KBM-7 (cell line): ENCODE measurements at places on chromosomes 16 and 17.

GRCh38 chr16:30876867-30877266 is 17.0 kb downstream of the BCL7C start:
- no peak for DNase-seq

DNA sequence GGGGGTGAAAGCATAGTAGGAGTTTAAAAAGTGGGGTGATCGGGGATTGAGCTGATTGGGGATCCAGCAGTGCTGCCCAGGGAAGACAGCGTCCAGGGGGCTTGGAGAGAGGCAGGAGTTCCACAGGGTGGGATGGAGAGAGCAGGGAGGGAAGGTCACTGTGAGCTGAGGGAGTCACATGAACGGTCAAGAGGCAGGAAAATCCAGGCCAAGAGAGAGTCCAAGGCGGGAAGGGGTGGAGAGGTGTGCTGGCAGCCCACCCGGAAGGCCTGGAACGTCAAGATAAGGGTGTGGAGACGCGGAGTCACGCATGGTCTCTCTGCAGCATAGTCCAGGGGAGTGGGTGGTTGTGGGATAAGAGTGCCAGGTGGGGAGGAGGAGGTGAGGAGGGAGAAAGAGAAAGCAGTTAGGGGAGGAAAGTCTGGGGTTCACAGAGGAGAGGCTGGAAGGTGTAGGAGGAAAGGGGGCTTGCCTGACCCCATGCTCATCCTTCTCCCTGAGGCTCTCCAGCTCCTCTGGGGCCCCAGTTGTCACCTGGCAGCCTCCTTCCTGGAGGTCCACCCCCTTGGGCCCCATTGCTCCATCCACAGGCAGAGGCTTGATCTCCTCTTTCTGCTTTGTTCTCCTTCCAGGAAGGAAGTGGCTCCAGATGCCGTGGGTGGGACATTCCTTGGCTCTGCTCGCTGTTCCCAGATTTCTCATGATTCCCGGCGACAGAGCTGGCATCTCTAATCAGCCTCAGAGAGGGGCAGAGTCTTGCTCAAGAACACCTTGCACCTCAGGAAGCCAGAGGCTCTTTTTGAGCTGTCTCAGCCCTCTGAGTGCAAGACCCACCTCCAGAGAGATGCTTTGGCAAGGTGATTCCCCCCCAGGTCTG is 28.7 kb downstream of the CCR7 start:
- DNase-seq = no peak

DNA sequence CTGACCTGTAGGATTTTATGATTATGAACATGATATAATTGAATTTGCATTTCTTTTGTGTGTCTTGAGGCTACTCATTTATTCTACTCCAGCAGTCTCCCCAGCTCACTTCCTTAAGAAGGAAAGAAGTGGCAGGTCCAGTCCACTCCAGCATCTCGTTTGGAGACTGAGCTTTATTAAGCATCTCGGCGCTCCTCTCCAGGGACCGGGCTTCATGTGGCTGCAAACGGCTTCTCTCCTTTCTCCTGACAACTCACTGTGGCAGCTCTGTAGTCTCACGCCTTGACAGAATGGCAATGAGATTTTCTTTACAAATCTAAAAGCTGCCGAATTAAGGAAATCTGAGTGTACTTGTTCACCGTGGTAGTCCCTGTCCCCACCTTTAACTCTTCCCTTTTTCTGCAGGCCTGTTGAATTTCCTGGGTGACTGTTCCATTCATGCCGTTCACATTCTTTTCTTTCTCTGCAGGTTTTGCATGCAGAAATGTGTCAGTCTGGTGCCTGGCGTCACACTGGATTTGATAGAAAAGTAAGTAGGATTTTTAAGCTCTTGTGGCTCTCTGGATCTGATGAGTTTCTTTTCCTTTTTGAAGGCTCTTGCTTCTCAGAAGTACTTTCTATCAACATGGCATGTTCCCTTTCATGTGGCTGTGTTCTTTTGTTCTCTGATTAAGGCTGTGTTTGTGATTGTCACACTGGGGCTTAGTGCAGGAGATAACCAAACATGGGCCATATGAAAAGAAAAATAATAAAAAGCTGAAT is 200.5 kb upstream of the CHMP6 start:
- no peak for DNase-seq

DNA sequence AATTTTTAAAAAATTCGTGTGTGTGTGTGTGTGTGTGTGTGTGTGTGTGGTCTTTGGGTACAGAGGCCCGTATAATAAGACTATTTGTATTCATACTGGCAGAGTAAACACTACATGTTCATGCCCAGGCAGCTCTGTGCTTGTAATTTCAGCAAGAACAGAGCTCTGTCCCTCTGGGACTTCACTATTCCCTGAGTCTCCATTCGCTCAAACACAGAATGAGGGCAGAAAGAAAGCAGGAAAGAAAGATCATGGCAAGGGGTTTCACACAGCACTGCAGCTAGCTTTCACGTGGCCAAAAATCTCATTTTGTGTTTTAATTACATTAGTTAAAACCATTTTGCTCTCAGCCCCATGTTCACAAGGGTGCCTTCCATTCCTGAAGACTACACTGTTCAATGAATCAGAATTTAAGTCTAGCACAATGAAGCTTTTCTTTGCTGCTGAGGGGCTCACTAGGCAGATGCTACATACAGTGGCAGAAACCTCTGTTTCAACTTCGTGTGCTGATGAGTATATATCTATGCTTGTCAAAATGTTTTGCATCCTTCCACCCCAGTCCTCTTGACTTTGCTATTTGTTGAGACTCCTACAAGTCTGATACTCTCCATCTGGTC is 198.4 kb upstream of the C17orf78 start:
- DNase-seq = no peak

- DNase-seq = no peak
Observed at GRCh38 chr16:8880839-8881510, 1.2 kb upstream of the LITAFD start.
